ENCODE measurements at places on chromosomes 11 and 22.

DNA sequence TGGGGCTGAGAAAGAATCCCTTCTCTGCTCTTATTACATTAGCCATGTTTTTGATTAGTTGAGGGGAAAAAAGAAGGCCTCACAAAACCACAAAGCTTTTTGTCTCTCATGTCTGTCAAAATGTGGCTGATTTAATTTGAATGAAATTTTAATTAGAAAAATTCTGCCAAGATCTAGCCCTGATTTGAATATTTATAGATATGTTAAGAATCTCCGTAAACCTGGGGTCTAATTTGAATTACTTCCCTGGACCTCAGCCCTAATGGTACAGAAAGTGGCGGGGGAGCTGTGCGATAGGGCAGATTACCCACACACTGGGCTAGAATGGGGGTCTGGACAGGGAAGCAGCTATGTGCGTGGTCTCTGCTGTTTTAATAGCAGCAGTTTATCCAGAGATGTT lies 141.3 kb upstream of the TTC12 start:
- no peak for DNase-seq

DNA sequence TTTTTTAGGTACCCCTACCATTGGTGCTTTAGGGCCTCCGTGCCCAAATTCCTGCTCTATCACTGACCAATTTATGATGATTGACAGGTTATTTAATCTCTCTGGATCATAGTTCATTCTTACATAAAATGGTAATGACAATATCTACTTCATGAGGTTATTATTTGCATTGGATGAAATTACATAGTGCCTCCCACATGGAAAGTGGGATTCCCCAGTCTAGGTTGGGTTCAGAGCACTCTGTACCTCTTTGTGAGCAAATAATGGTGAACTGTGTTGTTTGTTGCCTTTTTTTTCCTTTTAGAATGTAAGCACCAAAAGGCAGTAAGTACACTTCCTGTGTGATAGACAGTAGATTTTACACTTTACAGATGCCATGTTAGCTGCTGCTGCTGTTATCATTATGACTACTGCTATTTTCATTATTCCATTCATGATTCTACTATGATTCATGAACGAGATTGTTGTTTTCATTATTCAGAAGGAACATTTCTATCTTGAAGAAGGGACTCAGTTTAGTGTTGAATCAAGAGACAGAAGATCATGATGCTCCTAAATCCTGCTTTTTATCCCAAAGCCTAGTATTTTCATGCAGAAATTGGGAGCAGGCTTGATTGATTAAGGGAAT lies 100.8 kb downstream of the ALX4 start:
- no peak for DNase-seq

DNA sequence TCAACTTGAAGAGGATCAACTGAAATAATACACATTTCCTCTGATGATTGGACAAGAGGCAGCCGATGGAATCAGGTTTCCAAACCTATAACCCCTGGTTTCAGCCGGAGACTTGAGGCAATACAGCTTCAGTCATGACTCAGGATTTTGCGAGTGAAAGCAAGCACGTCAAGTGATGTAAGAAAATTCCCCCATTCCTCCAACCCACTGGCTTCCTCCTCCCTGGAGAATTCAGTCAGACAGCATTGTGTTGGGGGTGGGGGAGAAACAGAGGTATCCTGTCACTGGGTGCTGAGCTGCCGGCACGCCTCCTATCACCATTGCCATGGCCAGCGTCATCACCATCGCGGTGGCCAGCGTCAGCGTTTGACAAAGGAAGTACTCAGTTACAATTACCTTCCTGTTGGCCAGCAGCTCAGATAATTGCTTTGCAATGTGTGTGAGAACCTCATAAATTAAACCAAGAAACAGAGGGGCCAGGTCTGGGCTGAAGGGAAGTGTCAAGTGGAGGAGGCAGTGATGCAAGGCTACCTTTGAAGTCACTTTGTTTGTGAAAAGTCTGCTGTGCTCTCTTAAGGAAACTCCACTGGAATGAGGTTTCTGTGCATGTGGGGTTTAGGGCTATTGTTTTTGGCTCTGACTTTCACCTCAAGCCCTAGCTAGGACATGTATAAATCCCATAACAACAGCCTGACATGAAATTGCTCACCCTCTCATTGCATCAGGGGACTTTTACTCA lies 50.2 kb downstream of the LIF start:
- no peak for DNase-seq

- no peak for DNase-seq
These were observed 16.8 kb downstream of the LRRC32 start for GRCh38 chr11:76653674-76654284.

DNA sequence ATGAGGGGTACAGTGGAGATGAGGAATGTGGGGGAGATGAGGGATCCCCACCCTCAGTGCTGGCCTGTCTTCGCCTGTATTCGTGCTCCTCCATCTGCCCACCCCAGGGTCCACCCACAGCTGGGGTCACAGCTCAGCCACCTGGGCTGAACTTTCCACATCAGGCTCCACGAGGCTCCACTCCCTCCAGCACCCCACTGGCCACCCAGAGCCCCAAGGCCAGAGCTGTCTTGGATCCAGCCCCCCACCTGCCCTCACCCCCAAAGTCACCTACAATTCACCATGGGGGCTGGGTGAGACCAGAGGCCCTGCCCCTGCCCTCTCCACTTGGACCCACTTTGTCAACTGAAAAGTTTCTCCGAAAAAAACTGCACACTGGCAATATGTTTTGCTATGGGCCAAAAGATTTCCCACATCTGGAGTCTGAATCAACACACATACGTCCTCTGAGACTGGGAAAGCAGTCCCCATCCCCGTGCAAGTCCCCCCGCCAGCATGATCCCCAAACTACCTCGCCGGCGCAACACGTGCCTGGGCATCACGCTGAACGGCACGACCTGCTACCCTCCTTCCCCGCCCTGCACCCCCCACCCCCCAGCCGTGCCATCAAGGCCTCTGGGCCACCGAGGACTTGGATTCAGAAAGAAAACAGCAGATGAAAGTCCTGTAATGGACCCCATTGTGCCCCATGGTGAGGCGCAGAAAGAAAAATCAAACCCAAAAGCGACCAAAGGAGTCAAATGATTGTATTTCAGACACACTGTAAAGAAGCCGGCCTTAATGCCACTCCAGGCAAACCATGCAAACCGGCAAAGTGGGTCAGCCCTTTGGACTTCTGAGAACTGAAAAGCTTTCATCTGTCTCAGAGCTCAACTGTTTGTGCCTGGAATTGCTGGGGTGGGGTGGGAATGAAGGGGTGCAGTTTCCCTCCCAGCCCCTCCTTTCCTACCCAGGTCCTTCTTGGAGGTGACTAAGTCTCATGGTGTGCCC lies 16.5 kb upstream of the GAL start:
- DNase-seq, result no peak

All from cortex of kidney (tissue), 1 donor.